ENCODE measurements at places on chromosomes 5 and 9.

DNA sequence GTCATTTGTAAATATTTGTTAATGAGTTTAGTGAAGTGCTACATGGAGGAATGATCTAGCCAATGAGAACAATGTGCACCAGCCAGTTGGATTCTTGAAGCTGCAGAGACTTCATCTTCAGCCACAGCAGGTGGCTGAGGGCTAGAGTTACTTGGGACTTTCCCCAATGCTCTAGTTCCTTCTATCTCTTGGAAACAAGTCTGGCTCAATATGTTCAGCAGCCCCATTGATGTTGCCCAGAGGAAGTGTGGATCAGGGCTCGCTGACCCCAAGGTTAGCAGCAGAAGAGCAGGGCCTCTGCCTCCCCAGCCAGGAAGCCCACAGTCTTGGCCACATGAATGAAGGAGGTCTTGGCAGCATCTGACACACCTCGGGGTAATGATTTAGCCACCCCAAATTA, 117.5 kb downstream of the SLC1A3 start:
- DNase-seq: no peak

- peak; percentile 54 for DNase-seq
Observed at GRCh38 chr5:139426203-139426885, 13.0 kb downstream of the DNAJC18 start.

DNA sequence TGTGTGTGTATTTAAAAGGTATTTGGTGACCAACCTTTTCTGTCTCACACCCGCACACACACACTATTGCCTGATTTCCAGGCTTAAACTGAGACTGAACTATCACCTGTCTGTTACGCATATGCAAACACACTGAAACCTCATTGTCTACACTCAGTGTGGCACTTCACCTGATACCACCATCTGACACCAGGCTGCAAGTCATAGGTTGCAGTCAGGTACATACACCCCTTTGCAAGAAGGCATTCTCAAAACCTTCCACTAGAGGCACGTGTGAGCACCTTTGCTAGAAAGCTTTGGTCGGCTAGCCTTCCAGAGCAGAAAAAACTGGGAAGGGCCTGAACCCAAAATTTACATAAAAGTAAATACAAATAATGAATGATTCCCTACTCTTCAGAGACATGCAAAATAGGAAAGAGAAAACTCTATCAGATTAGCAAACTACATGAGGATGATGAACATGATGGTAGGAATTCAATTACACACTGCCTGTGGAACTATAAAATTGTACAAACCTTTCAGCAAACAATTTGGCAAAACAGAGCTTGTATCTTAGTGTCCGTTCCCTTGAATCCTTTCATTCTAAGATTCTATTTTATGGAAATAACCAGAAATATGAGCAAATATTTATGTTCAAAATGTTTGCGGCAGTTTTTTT, 5.9 kb upstream of the FOXD1 start:
- peak; percentile 50 for DNase-seq

- DNase-seq: no peak
Observed at GRCh38 chr5:119367502-119368237, 11.9 kb downstream of the TNFAIP8 start.

DNA sequence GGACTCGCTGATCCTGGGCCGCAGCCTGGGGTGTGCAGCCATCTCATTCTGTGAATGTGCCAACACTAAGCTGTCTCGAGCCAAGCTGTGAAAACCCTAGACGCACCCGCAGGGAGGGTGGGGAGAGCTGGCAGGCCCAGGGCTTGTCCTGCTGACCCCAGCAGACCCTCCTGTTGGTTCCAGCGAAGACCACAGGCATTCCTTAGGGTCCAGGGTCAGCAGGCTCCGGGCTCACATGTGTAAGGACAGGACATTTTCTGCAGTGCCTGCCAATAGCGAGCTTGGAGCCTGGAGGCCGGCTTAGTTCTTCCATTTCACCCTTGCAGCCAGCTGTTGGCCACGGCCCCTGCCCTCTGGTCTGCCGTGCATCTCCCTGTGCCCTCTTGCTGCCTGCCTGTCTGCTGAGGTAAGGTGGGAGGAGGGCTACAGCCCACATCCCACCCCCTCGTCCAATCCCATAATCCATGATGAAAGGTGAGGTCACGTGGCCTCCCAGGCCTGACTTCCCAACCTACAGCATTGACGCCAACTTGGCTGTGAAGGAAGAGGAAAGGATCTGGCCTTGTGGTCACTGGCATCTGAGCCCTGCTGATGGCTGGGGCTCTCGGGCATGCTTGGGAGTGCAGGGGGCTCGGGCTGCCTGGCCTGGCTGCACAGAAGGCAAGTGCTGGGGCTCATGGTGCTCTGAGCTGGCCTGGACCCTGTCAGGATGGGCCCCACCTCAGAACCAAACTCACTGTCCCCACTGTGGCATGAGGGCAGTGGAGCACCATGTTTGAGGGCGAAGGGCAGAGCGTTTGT, 19.9 kb downstream of the PTGES2 start:
- no peak for DNase-seq

DNA sequence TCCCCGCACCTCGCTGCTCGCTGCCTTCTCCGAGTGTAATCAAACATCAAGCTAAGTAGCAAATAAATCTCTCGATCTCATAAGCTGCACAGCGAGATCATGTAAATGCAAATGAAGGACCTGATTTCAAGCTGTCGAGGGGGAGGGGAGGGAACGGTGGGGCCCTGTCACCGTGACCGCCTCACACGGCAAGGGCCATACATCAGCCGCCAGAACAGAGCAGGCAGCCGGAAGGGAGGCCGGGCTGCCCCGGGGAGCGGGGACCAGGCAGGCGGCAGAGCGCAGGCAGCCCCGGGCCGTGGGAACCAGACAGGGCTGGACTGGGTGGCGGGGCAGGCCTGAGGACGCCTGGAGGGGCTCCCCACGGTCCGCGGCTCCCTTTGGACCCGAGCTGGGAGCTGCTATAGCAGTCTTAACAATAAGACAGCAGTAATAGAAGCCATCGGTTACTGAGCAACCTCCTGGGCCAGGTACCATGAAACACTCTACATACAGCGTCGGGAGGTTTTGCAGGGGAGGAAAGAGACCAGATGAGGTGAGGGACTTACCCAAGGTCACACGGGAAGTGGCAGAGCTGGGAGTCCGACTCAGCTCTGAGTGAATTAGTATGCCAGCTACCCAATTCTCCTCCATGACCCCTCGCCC, 76.8 kb downstream of the CFAP77 start:
- no peak for DNase-seq

DNA sequence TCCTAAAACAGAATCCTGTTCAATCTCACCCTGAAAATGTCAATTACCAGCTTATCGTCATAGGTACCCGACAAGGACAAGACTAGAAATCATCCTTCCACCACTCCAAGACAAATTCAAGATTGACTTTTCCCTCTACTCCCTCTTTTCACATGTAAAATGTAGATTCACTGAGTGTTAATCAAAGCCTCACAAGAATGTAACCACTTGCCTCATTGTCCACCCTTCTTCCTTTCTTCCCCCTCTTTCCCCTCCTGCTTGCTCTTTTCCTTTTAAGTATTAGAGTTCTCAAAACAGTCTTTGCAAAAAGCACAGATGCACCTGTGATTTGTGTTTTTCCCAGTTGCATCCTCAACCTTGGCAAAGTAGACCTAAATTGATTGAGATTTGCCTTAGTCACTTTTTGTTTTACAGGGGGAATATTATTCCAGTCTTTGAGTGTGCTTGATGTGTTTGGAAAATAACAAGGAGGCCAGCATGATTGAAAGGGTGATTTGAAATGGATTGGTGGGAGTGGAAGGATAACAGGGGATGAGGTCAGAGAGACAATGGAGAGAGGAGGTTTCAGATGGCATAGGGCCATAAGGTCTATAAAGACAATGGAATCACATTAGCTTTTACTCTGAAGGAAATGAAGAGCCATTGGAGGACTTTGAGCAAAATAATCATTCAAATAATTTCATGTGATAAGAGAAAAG, 231.3 kb upstream of the TYRP1 start:
- no peak for DNase-seq

DNA sequence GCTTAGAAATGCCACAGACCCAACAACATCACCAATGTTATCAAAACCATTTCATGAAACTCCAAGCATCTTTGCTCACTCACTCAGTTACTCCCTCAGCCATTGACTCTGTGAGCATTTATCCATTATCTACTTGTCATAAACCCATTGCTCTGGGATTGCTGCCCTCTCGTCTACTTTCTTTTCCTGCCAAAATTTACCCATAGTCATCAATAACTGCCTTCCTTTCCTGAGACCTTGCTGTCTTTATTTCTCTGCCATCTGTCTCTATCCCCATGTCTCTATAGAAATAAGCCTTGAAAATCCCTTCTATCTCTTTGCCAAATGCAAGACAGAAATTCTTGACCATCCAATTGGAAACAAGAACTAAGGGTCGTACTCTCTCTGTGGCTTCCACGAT, 26.4 kb upstream of the PUM3 start:
- no peak for DNase-seq

DNA sequence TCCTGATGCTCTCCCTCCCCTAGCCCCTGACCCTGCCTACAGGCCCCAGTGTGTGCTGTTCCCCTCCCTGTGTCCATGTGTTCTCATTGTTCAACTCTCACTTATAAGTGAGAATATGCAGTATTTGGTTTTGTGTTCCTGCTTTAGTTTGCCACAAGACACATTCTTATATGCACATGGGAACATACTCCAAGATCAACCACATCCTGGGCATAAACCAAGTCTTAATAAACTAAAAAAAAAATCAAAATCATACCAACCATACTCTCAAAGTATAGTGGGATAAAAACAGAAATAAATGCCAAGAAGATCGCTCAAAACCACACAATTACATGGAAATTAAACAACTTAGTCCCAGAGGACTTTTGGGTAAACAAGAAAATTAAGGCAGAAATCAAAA, 11.2 kb upstream of the ZCCHC9 start:
- no peak for DNase-seq

- DNase-seq: no peak
Observed at GRCh38 chr5:59620535-59621212, 272.9 kb downstream of the PDE4D start.

- peak; percentile 95 for DNase-seq
Observed at GRCh38 chr5:171418316-171418981, 998 bp upstream of the FGF18 start.

- DNase-seq: no peak
Observed at GRCh38 chr5:157434096-157434495, 25.9 kb upstream of the NIPAL4 start.

- no peak for DNase-seq
Observed at GRCh38 chr9:111630182-111630963, 761 bp upstream of the DNAJC25 start.

DNA sequence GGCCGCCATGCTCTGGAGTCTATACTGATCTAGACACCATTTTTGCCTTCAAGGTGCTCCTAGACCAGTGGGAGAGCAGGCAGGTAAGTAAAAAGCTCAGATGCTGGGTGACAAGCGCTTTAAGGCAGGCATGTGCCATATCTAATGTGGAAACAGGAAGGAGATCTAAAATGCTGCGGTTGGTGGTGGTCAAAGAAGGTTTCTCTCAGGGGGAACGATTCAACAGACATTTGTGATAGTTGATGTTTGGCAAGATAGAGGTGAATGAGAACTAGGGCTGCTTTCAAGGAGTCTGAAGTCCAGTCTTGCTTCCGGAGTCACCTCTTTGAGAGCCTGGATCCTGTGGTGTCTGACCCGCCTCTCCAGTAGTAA, 146.2 kb upstream of the KLF4 start:
- no peak for DNase-seq

- no peak for DNase-seq
Observed at GRCh38 chr9:129440435-129441186, 180.3 kb downstream of the C9orf50 start.

GRCh38 chr5:16913187-16914107, 22.6 kb downstream of the MYO10 start:
- DNase-seq: no peak

- DNase-seq: no peak
Observed at GRCh38 chr5:68748101-68748500, 345.7 kb upstream of the SLC30A5 start.

- DNase-seq: no peak
Observed at GRCh38 chr5:61701877-61702602, 370.0 kb downstream of the ZSWIM6 start.

DNA sequence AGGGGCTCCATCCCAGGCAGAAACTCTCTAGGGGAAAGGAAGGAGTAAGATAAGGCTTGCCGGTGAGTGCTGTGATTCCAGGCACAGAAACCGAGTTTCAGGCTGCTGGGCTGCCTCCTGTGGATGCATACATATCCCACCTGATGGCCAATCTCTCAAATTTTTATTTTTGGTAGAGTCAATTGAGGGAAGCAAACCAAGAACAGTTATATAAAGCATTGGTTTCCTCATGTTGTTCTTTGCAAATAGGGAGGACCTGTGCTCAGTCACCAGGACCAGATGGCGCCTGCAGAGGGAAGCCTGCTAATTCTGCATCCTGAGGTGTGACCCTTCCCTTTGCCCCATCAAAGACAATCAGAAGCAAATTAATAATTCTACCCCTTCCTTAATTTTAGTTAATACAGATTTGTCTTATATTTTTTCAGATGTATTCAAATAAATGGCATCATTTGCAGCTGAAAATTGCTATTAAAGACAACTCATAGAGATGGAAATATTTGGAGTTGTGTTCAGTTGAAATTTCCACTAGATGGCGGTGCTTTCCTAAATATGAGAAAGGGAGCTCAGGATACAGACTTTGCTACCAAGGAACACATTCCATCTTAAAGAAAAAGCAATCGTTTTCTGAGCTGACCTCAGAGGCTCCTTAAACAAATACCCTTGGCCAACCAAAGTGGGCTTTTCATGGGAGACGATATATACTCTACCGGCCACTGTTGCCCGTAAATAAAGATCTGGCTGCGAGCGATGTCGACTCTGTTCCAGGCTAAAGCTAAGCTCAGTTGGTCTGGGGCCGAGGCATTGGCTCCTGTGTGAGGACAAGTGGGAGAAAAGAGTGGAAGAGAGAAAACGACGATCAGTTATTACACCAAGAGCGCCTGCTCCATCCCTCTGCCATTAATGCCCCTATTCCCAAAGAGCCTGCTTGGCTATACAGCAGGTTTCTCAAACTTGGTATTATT, 225.7 kb upstream of the KLF9 start:
- DNase-seq: peak; percentile 62

DNA sequence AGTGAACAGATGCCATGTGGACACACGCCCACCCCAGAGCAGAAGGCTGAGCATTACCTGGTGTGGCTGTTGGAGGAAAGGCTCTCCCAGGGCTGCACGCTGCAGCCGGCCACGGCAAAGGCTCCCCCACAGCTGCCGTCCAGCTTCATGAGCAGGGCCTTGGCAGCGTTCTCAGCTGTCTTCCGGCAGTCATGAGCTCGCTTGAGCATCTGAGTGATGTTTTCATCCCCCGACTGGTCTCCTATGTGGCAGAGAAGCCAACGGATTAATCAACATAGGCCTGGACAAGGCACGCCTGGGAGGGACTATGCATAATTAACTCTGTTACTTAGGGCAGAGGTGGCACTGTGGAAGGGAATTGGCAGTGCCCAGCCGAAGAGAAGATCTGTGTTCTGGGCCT, 87.3 kb downstream of the DCP2 start:
- DNase-seq: no peak

GRCh38 chr5:145220481-145220880, 614.7 kb downstream of the PRELID2 start:
- no peak for DNase-seq

DNA sequence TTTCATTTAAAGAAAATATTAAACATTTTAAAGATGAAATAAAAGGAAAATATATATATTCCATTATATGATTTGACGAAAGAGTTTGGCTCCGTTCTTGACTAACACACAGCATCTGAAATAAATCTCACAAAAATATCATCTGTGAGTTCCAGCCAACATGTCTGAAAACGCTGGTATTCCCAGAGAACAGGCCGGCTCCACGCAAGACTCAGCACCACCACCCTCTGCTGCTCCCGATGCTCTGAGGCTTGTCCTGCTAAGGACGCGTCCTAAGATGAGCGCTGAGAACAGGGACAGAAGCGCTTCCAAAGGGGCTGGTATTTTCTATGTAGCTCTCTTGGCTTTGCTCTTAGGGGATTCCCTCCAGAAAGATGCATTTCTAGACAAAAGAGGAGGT, 40.6 kb upstream of the N4BP3 start:
- no peak for DNase-seq
